ENCODE measurements at places on chromosomes 1 and 21. TPM values are rescaled to one million over a fixed set of nuclear protein-coding genes. Genes with fewer than 3 reads are reported as not detected.

DNA sequence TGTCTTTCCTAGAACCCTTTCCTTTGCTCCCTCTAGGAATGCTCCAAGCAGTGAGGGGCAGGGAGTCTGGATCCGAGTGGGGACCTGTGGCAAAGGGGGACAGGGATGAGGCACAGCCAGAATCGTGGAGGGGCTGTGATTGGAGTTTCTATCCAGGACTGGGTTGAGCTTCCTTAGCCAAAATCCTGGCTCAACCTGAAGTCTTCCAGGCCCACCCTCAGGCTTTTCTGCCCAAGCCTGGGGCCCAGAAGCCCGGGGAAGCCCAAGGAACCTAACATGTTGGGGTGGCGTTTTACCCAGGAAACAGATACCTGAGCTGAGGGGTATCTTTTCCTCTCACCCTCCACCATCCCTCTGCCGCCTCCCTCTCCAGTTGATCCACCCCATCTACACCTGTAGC, 5.4 kb downstream of the MYOG start:
- DNase-seq, result no peak

DNA sequence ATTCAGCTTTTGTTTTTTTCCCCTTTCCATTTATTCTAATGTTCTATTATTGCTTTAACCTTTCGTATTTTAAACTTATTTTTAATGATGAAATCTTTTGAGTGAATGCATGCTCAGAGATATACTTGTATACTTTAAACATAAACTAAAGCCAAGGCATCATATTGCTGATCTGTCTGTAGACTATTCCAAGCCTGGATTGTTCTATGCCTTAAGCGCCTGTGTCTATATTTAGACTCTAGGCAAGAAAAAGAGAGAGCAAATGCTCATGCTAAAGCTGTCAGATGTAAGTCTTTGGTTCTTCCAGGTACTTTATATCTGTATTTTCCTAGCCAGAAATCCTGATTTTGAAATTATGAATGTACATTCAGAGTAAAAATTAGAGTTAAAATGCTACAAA, 14.4 kb downstream of the SH3GLB1 start:
- DNase-seq, result no peak

DNA sequence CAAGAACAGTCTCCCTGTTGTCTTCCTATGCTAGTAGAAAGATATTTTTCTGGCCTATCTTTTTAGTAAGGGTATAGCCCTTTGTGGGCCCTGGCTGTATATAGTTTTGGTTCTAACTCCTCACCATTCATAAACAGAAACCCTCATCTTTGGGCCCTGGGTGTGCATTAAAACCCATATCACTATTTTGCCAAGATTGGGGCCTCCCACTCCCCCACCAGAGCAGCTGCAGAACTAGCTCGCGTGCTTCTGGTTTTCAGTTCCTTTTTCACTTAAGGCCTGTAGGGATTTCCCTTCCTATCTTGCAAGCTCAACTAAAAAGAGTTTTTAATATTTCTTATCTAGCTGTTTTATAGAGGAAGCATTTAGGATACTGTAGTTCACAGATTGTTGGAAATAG, 106.4 kb downstream of the RGL1 start:
- DNase-seq, result no peak

DNA sequence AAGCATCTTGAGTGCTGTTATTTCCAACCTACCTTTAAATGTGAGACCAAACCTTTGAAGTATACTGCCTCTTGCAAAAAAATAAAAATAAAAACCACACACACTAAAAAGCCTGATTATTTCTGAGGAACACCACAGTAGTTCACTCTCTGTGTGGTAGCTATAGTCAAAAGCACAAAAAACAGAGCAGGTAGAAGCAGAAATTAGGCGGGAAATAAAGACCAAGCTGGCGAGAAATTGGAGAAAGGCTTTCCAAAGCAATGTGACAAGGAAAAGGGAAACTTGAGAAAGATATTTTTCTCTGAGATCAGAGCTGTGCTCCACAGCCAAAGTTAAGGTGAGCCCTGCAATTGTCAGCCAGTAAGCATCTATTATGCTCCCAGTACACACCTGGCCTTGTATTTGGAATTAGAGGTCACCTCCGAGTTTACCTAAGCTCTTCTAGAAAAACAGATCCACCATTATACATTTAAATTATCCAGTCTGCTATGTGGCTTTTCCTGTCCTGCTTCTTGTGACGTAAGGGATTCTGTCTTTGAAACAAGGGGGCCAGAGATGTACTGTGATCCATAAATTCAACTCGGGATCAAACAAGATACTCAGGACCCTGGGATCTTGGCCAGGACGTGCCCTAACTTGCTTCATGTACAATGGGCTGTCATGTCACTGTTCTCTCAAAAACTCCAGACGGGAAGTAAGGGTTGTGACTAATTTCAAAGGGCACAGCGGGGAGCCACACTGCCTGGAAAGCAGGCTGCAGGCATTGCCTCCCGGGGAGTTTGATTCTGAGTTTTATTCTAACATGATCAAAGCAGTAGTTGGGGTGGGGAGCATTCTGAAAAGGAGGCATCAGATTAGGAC, 39.8 kb upstream of the RAB4A start:
- no peak for DNase-seq

GRCh38 chr21:45997205-45997494, 15.6 kb downstream of the COL6A1 start:
- DNase-seq, result no peak

- no peak for DNase-seq
These were observed 55.9 kb upstream of the SOX13 start for GRCh38 chr1:204017032-204017431.

OR14K1 gene
- not detected for polyA plus RNA-seq

DNA sequence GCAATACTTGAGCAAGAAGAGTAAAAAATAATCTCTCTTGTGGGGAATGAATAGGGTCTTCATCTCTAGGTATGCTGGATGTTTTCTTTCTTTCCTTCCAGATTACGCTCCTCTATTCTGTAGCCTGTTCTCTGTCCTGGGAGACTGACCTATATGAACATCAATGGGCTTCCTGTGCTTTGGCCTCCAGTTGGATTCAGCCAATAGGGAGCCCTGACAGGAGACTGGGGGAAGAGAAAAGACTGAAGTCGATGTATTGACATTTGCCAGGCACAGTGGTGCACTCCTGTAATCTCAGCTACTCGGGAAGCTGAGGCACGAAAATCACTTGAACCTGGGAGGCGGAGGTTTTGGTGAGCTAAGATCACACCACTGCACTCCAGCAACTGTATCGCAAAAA, 17.6 kb downstream of the SEMA6C start:
- no peak for DNase-seq

TPR gene
- 141 TPM for polyA plus RNA-seq

LCE1C gene
- not detected for polyA plus RNA-seq

GRCh38 chr1:34053660-34054059, 111.4 kb downstream of the CSMD2 start:
- DNase-seq, result no peak

HSPA6 gene
- polyA plus RNA-seq, result 0.35 TPM

CHD5 gene
- 0.28 TPM for polyA plus RNA-seq

MXRA8 gene
- 147 TPM for polyA plus RNA-seq

GRCh38 chr1:246367041-246367440, 140.0 kb downstream of the SMYD3 start:
- DNase-seq, result no peak

LRRC53 gene
- not detected for polyA plus RNA-seq
